ENCODE measurements at places on chromosomes 5 and 9.
A peak's percentile ranks its signal among the peaks of the same experiment; 100 is the strongest.

DNA sequence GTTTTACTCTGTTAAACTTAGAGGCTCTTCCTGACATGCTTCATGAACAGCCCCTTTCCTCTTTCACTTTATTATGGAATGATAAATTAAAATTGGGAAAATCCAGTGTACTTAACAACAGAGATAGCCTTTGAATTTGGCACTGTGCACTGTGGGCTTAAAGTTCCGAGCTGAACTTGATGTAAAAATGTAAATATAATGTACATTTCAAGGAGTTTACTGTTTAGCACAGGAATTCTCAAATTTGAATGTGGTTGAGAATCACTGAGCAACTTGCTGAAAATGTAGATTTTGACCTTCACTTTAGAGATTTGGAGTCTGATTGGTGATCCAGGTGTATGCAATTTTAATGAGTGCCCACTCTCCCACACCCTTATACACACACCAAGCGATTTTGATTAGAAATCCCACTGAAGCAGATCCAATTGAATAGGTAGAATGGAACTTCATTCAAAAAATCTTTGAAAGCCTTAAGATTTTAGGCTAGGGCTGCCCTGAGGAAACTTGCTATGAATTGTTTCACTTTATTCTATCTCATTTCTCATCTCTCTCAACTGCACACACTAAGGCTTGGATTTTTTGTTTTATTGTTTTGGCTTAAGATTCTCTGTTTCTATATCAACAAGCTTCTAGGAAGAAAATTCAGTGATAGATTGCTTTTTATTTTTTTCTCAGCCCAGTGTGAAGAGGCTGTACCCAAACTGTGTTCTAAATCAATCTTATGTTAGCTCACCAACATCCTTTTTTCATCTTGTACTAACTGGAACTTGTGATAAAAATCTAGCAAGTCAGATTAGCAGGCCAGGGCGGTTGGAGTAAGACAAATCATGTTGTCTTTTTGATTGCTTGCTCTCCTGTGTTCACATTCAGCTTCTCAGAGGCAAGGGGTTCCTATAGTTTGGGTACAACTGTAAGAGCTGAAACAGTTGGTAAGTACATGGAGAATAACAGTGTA, 22.9 kb downstream of the NUDT12 start:
- no peak for DNase-seq

DNA sequence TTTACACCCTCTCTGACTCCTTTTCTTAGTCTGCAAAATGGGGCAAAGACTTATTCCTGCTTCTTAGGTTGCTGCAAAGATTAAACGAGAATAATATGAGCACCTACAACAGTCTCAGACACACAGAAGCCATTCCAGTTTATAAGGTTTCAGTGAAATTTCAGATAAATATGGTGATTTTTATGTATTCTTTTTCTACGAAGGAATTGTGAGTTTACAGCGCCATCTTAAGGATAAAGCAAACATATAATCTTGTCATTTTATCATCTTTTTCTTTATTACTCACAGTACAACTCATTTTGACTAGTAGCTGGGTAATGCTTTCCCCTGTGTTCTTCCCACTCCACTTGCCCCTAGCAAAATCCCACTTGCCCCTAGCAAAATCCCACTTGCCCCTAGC, 29.2 kb upstream of the SMC5 start:
- no peak for DNase-seq

DNA sequence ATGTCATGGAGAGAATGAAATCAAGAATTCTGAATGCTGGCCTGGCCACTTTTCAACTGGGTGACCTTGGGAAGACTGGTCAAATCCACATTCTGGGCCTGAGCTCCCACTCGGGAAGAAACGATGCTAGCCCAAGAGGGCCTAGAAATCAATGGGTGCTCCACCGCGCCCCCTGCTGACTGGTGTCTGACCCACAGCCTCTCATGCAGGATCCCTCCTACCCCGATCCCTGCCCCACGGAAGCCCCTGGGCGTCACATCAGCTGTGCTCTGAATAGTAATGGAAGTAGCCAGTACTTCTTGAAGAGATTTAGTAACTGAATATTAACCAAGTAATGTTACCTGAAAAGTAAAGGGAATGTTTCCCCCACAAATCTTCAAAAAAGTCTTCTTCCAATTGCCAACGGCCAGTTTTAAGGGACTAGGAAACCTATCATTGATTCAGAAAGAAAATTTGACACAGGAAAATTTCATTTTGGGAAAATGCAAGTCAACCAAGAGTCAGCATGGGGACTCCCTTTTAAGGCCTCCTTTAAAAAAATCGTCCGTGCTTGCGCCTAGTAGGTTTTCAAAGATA, 43.9 kb downstream of the CRB2 start:
- no peak for DNase-seq

DNA sequence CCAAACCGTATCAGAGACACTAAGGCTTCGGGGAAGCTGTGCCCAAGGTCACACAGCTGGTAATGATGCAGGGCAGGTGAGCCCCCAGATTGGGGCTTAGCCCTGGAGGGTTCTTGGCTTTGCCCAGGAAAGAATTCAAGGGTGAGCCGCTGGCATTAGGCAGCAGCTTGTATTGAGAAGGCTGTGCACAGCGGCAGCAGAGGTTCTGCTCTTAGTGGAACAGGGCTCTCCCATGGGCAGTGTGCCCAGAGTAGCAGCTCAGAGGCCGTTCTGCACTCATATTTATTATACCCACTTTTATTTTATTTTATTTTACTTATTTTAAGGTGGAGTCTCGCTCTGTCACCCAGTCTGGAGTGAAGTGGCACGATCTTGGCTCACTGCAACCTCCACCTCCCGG, 85.8 kb upstream of the IER5L start:
- no peak for DNase-seq

GRCh38 chr5:76451031-76451701, 48.1 kb downstream of the IQGAP2 start:
- DNase-seq = peak; percentile 29

DNA sequence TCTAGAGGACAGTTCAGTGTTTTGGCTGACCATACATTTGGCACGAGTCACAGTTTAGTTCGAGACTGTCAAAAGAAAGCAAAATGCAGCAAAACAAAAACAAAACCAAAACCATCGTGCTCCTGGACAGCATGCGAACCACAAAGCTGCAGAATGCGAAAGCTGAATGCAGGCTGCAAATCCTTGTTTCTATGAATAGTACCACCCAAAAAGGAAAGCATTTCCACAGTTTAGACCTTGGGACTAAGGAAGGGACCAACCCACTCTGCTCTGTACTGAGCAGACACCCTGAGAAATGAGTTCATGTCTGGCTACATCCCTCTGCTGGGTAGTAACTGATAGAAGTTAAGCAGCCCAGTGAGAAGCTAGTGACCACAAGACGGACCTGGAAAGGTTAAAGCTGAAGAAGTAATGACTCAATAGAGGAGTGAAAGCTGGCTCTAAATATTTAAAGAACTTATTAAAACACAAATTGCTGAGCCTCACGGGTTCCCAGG, 3.9 kb downstream of the GCNT4 start:
- DNase-seq = no peak

GRCh38 chr5:59656351-59657254, 236.9 kb downstream of the PDE4D start:
- DNase-seq = no peak

All from inflammatory macrophage (primary cell).